ENCODE measurements at places on chromosomes 2 and 18.

GRCh38 chr2:210264282-210264681 lies 39.0 kb upstream of the ACADL start:
- no peak for DNase-seq

DNA sequence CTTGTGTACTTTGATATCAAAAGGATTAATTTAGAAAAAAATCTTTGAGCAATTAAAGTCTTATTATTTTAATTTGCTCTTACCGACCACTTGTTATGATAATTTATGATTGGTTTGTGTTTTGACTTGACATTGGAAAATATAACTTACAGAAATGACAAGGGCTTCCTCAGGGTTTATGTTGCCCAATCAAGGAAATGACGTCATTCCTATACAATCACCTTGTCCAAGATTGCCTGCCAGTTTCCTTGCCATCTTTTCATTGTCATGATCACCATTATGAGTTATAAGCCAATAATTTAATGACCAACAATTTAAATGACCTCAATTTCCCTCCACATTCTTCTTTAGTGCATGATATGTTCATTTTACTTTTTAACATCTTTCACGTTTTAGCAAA lies 351.8 kb upstream of the TMEFF2 start:
- DNase-seq, result no peak

- DNase-seq, result no peak
These were observed 112.1 kb downstream of the KYNU start for GRCh38 chr2:142989273-142990204.

- no peak for DNase-seq
These were observed 88.1 kb downstream of the THNSL2 start for GRCh38 chr2:88258208-88258607.

DNA sequence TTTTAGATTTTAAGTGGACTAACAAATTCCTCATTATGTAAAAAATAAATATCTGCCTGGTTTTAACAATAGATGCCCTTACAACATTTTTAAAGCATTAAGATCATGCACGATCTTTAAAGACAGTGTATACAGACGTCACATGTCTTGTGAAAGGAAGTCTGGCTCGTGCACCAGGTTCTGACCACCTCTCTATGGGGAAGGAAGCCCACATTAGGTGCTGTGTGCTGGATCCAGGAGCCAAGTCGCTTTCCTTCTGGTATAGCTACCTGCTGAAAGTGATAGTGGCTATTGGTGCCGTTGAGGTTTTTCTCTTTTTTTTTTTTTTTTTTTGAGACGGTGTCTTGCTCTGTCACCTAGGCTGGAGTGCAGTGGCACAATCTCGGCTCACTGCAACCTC lies 116.5 kb downstream of the NCK2 start:
- peak; percentile 20 for DNase-seq

DNA sequence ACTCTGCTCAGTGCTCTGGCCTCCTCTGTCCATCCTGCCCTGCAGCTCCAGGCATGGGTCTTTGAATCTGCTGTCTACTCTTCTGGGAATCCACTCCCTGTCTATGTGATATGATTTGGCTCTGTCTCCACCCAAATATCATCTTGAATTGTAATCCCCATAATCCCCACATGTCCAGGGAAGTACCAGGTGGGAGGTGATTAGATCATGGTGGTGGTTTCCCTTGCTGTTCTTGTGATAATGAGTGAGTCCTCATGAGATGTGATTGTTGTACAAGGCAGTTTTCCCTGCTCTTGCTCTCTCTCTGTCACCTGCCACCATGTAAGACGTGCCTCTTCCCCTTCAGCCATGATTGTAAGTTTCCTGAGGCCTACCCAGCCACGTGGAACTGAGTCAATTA lies 881.8 kb upstream of the ID2 start:
- no peak for DNase-seq

DNA sequence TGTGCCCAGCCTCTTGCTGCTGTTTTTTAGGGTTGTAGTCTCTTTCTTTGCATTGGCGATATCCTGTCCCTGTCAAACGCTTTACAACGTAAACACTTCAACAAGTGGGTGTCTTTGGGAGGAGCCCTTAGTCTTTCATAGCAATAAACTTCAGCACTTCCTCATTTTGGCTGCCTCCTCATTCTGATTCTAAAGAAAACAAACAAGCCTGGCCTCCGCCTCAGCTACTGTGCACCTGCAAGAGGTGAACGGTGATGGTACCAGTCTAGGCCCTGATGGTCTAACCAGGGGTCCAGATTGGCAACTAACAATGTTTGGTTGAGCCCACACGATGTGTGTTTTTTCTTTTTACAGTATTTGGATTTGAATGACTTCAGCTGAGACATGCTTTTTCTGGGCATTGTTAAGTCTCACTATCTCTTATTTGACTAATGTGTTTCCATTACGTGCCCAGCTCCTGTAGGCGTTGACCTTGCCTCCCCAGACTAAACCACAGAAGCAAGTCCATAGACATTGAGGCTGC lies 53.2 kb upstream of the CUL3 start:
- no peak for DNase-seq

GRCh38 chr2:158724803-158725381 lies 70.2 kb upstream of the DAPL1 start:
- peak; percentile 32 for DNase-seq

DNA sequence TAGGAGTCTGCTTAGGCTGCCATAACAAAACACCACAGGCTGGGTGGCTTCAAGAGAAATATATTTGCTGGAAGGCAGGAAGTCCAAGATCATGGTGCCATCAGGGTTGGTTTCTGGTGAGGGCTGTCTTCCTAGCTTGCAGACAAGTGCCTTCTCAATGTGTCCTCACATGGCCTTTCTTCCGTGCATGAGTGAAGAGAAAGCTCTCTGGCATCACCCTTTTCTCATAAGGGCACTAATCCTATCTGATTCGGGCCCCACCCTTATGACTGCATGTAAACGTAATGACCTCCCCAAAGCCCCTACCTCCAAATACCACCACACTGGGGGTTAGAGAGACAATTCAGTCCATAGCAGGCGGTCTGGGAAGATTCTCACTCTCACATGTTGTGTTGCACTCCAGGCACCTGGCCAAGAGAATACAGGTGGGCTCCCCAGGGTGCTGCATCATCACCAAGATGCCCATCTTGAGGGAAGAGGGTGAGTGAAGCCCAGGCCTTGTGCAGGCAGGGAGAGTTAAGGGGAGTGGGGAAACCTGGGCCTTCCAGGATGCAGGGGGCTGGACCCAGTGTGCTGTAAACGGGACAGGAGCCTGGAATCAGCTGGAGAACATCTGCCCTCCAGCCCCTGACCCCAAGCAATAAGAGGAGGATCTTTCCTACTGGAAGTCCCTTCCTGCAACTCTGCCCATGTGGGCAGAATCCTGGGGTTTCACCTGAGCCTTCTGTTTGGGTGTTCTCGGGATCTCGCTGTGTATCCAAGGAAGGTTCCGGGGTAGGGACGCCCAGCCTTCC lies 10.2 kb downstream of the CATIP start:
- DNase-seq, result no peak

GRCh38 chr18:59172664-59173249 lies 33.1 kb downstream of the SEC11C start:
- DNase-seq, result no peak

- no peak for DNase-seq
These were observed 33.4 kb upstream of the ABCA12 start for GRCh38 chr2:215171796-215172195.

- peak; percentile 36 for DNase-seq
These were observed 200.1 kb downstream of the NDUFA10 start for GRCh38 chr2:239824866-239825704.

DNA sequence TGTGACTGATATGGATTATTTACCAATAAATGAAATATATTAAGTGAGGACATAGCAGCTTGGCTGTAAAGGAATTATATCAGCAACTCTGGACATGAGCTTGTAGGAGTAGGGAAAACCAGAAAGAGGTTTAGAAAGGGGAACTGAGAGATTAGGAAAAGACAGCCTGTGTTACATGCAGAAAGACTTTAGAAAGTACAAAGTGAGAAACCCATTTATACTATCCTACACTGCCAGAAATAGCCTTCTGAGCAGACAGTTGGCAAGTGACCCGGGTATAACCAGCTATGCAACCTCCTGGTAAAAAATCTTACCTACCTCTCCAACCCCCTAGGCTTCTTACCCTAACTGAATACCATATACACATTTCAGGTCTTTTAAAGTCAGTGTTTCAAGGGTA lies 134.1 kb downstream of the ANKRD44 start:
- DNase-seq, result no peak

DNA sequence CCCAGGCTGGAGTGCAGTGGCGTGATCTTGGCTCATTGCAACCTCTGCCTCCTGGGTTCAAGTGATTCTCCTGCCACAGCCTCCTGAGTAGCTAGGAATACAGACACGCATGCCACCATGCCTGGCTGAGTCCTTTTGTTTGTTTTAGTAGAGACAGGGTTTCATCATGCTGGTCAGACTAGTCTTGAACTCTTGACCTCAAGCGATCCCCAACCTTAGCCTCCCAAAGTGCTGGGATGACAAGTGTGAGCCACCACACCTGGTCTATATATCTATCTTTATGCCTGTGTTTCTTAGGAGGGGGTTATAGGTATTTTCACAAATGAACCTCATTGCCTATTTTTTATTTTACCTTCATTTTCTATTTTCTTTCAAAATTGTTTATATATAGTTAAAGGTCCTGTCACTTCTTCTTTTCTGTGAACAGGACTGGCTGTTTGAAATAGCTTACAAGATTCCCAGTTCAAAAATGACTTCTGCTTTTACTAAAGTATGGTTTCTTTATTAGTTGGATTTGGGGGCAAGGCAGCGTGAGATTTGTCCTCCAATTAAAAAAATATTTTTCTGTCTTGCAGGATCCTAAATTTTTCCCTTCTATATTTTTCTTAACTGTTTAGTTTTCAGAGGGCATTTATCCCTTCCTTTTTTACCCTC lies 16.4 kb upstream of the MARCHF7 start:
- DNase-seq, result no peak

GRCh38 chr2:161223139-161223732 lies 63.0 kb downstream of the TANK start:
- no peak for DNase-seq

DNA sequence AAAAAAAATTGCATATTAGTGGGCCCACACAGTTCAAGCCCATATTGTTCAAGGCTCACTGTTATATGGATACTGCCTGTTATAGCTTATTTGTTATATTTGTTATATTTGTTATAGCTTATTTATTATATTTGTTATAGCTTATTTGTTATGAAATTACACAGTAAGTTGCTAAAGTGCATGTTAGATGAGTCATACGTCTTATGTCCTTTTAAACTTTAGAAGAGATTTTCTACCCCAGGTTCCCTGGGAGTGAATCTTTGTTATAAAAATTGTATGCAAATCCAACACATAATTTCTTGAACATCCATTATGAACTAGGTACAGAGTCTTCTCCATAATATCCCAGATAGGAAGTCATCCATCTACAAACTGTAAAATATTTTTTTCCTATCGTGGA lies 22.1 kb downstream of the HTR2B start:
- no peak for DNase-seq

- DNase-seq, result no peak
These were observed 1.2 kb downstream of the ANTXR1 start for GRCh38 chr2:69013840-69014821.

- DNase-seq, result no peak
These were observed 153.1 kb downstream of the LAMA3 start for GRCh38 chr18:23842305-23842704.

DNA sequence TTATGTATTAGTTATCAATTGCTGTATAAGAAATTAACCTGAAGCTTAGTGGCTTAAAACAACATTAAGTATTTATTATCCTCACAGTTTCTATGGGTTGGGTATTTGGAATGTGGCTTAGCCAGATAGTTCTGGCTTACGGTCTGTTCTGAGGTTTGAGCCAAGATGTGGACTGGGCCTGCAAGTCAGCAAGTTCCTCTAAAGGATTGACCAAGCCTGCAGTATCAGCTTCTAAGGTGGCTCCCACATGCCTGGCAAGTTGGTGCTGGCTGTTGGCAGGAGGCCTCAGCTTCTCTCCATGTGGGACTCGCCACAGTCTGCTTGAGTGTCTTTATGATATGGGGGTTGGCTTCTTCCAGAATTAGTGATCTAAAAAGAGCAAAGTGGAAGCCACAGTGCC lies 45.0 kb upstream of the TCF4 start:
- DNase-seq, result no peak

DNA sequence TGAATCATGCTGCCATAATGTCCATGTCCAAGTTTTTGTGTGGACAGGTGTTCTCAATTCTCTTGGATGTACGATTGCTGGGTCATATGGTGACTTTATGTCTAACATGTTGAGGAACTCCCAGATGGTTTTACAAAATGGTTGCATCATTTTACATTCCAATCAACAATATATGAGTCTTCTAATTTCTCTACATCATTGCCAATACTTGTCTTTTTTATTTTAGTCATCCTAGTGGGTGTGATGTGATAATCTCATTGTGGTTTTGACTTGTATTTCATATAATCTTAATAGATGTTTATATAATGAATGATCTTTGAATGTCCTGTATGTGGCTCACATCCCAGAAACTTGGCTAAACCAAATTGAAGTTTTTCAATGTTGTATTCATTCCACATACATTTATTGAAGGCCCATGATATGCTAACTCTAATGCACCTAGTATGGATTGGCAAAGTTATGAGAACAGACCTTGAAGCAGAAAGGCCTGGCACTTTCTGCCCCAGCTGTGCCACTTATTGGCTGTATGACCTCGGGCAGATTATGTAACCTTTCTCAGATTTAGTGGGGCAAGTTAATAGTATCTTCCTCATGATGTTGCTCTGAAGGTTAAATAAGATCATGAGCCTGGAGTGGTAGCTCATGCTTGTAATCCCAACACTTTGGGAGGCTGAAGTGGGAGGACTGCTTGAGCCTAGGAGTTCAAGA lies 205.4 kb downstream of the RAB3GAP1 start:
- no peak for DNase-seq

- DNase-seq, result no peak
These were observed 355.5 kb upstream of the ZEB2 start for GRCh38 chr2:144875290-144875969.

DNA sequence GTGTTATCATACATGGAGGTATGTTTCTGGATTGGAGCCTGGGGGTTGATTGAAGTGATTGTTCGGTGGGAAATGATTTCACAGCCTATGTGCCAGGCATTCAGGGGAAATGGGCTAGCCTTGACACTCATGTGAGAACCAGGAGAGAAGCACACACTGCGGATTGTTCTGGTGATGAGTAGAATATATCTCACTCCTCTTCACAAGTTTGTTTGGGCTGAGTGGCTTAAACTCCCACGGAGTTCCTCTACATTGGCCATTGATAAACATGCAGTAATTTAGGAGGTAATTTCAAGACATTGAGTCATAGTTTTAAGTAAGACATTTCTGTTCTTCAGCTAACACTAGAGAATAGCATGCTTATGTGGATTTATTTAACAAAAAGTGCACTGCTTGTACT lies 498.9 kb upstream of the NETO1 start:
- no peak for DNase-seq

DNA sequence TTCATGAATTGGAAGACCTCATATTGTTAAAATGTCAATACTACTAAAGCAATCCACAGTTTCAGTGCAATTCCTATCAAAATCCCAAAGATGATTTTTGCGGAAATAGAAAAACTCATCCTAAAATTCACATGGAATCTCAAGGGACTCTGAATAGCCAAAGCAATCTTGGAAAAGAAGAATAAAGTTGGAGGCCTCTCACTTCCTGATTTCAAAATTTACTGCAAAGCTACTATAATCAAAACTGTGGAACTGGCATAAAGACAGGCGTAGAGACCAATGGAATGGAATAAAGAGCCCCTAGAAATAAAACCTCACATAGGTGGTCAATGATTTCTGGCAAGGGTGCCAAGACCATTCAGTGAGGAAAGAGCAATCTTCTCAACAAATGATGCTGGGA lies 42.3 kb downstream of the ACOXL start:
- DNase-seq, result no peak

All from islet precursor cell (in vitro differentiated cells).